Left renal pelvis (tissue), 4 donors: ENCODE measurements at places on chromosomes 2 and 18. TPM values are rescaled to one million over a fixed set of nuclear protein-coding genes. Genes with fewer than 3 reads are reported as not detected.

Gene SPC25
- 20.6 TPM for polyA plus RNA-seq

DNA sequence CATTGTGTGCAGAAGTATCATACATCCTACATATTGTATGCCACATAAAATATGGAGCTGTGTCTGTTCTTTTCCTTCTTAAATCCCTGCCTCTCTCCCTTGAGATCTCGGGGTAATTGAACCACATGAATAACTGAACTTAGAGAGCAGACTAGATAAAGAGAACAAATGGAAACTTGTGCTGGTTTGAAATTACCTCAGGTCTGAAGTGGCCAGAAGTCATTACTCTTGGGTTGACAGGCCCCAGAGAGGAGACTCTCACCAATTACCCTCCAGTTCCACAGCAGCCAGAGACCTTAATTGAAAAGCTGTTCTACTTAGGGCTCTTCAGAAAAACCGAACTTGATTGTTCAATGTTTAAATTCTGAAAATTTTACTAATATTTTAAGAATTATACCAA lies 5.0 kb upstream of the ADAM17 start:
- DNase-seq = no peak

DNA sequence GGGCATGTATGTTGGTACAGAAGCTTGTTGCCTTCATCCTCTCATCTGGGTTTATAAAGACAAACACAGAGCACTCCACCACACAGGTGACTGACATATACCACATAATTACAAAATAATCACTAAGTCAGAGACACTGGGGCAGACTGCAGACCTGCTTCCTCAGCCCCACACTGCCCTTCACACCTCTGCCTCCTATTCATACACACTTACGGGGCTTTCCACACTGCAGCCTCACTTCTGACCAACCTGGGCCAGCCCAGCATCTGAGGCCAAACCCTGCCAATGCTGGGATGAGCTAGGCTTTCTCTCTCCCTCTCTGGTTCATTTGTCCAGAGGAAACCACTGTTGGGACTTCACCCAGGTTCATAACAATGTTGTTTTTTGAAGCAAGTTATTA lies 4.5 kb downstream of the EMX1 start:
- DNase-seq = no peak

Gene OBSL1
- polyA plus RNA-seq = 149 TPM

Gene DNAJC27
- 10.1 TPM for polyA plus RNA-seq

Gene UPP2
- polyA plus RNA-seq = 2.9 TPM

DNA sequence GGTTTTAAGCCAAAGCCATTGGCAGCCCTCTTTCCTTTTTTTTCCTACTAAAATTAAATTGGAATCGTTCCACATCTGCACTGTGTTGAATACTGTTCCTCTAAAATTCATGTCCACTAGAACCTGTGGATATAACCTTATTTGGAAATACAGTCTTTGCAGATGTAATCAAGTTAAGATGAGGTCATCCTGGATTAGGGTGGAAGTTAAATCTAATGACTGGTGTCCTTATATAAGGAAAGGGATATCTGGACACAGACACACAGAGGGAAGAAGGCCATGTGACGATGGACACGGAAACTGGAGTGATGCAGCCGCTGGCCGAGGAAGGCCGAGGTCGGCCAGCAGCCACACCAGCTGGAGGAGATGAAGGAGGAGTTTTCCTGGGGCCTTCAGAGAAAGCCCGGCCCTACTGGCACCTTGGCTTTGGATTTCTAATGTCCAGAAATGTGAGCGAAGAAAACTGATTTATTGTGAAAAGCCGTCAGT lies 49.4 kb downstream of the LONRF2 start:
- no peak for DNase-seq

DNA sequence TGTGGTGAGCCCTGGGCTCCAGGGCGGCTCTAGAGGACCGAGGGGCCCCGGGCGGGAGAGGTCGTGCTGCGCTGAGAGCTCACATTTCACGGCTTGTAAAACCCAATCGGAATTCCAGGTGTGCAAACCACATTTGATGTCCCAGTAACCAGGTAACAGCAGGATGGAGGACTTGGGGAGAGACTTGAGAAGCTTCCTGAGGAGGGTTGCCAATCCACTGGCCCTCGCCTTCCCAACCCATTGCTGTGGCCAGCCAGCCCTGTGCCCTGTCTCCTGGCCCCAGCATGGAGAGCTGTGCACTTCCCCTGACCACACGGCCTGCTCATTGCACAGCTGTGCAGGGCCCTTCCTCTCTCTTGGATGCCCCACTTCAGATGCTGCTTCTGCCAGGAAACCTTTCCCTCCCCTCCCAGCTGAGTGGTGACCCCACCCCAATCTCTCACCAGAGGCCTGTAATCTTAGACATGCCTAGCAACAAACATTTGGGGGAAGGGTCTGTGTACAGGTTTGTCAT lies 39.6 kb downstream of the ASB1 start:
- no peak for DNase-seq

- no peak for DNase-seq
Observed at GRCh38 chr2:223182356-223182755, 130.4 kb downstream of the KCNE4 start.

Gene CCDC150
- 23.6 TPM for polyA plus RNA-seq

Gene KLHL41
- 0.99 TPM for polyA plus RNA-seq

DNA sequence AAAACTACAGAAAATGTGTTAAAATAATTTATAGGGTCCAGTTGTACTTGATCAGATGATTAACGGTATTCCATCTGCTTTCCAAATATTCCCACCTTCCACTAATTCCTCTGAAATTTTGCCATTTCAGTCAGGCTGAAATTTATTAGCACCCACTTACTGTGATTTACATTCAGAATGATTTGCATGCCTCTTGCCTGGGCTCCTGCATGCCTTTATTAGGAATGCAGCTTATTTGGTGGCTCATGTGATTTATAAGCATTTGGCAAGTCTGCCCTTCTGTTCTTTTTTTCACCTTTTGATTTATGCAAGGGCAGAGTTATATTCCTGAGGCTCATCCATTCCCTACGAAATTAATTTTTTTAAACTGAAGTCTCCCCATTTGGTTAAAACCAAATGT lies 1594.5 kb upstream of the PIK3C3 start:
- no peak for DNase-seq

GRCh38 chr2:185628985-185629384 lies 109.6 kb upstream of the FSIP2 start:
- DNase-seq = no peak

GRCh38 chr2:191029280-191029950 lies 15.4 kb upstream of the STAT1 start:
- DNase-seq = no peak

GRCh38 chr18:56305583-56305982 lies 332.8 kb downstream of the TXNL1 start:
- no peak for DNase-seq

- DNase-seq = no peak
Observed at GRCh38 chr2:176772816-176773215, 439.8 kb upstream of the HNRNPA3 start.

- DNase-seq = no peak
Observed at GRCh38 chr2:102346381-102347130, 9.0 kb upstream of the IL18R1 start.

DNA sequence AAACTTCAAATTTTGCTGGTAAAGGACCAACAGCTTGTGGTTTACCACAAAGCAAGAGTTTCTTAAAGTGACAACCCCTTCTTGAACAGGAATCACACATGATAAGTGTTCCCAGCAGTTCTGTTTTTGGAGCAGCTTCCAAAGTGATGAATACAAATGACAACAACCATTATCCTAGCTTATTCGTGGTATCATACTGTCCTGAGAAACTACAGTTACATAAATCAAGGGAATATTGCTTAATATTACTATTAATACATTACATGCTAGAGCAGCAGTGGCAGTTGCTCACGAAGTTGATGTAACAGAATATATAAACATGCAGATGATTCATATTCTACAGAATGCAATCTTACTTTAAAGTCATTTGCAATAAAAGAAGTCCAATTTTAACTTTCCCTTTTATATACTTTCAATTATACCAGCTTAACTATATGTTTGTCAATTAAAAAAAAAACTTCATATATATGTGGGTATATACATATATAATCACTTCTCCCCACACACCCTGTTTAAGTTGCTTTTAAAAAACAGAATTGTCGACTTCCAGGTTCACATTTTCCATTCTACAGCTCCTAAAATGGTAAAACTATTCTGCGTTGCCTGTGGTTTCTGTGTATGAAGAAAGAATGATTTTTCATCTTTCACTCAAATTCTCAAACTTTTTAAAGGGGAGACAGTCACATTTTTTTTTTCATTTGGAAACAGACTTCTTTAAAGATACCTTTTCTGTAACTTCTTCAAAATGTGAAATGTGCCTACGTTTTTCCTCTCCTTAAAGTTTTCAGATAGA lies 713.6 kb downstream of the TDRD15 start:
- no peak for DNase-seq

DNA sequence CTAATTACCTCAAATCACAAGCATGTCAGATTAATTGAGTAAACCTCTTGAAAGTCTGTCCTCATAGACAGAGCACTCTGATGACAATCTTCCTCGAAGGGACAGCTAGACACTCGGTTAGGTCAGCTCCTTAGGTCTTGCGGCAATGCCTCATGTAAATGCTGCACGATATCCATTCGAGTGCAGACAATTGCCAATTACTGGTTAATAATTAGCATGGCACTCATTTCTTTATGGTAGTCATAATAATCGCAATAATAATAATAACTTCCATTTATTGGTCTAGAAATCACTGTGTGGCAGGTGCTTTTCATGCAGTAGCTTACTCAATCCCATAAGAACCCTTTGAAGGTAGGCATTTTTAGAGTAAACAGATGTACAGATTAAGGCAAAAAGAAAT lies 44.7 kb upstream of the DSC1 start:
- DNase-seq = no peak

DNA sequence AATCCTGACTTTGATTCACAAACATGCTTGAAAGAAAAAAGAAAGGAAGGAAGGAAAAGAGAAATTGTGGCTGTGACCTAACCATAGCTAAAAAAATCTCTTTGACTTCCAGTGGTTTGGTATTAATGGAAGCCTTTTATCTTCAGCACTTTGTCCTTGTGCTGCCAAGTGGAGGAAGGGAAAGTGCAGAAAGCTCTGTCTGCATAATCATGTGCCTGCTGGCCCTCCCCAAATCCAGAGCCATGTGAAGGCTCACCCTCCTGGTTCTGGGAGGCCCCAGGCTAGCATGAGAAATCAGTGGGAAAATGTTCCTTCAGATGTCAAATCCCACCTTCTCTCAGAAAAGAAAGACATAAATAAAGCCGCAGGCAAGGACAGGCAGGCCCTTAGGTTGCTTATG lies 48.3 kb upstream of the BMPR2 start:
- no peak for DNase-seq

Gene NEURL3
- polyA plus RNA-seq = 3.3 TPM

GRCh38 chr18:43236921-43237320 lies 40.4 kb downstream of the SYT4 start:
- DNase-seq = no peak

DNA sequence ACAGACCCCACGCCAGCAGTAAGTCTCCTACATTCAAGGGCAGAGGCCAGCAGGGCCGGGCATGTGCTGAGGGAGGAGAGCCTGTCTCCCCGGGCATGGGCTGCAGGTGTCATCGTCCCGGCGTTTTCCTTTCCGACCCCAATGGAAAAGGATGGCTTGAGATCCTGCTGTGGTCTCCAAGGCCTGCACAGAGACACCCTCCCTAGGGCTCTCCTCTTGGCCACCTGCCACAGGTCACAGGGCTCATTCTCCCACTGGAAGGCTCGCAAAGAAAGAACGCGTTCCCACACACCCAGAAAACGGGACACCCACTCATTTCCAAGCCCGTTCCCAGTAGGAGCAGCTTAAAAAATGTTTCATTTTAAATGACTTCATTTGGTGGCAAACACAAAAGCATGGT lies 41.0 kb downstream of the DIPK1C start:
- no peak for DNase-seq

- no peak for DNase-seq
Observed at GRCh38 chr2:102632380-102633175, 13.2 kb downstream of the SLC9A2 start.

- no peak for DNase-seq
Observed at GRCh38 chr2:127985735-127986134, 42.1 kb downstream of the SAP130 start.

DNA sequence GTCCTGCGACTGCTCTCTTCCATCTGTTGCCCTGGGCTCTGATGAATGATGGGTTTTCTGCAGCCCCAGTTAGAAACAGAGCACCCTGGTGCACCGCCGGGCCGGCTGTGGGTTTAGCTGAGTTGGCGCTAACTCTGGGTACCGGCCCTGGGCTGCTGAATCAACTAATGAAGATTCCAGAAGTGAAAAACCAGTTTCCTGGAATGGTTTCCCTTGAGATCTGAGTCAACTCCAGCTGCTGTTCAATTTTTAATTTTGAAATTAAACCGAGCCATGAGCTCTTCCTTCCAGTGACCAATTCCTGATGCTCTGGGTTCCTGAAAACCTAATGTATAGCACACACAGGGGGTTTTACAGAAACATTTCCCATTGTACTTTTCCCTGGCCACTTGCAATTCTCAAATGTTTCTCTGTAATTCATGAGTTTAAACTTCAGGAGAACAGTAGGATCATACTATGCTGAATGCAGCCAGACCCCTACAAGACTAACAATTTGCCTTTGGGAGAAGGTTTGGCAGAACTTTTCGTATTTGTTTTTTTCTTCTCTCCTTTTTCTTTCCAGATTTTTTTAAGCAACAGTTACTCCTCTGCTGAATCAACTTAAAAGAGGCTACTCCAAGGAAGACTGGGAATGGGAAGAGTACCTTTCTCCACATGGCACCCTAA lies 5.5 kb downstream of the COL6A3 start:
- no peak for DNase-seq

- no peak for DNase-seq
Observed at GRCh38 chr2:216829533-216829932, 30.3 kb downstream of the TNP1 start.

- no peak for DNase-seq
Observed at GRCh38 chr2:72548081-72548764, 277.6 kb downstream of the EXOC6B start.

Gene SLC19A3
- 11.0 TPM for polyA plus RNA-seq

Gene LRRTM1
- 19.3 TPM for polyA plus RNA-seq

GRCh38 chr2:190720691-190721090 lies 71.8 kb downstream of the NAB1 start:
- no peak for DNase-seq

GRCh38 chr2:55838653-55839052 lies 84.9 kb downstream of the EFEMP1 start:
- no peak for DNase-seq

Gene REEP1
- 4.0 TPM for polyA plus RNA-seq

- no peak for DNase-seq
Observed at GRCh38 chr2:78070693-78071092, 548.5 kb upstream of the LRRTM4 start.
